ENCODE measurements at places on chromosomes 4 and X. TPM values are rescaled to one million over a fixed set of nuclear protein-coding genes. Genes with fewer than 3 reads are reported as not detected.

Gene XKRX
- not detected for total RNA-seq

Gene DGKK
- 0.11 TPM for total RNA-seq

Gene TMPRSS11B
- total RNA-seq: not detected

Gene TRPC5OS
- total RNA-seq: not detected

Gene TMEM175
- 20.1 TPM for total RNA-seq

DNA sequence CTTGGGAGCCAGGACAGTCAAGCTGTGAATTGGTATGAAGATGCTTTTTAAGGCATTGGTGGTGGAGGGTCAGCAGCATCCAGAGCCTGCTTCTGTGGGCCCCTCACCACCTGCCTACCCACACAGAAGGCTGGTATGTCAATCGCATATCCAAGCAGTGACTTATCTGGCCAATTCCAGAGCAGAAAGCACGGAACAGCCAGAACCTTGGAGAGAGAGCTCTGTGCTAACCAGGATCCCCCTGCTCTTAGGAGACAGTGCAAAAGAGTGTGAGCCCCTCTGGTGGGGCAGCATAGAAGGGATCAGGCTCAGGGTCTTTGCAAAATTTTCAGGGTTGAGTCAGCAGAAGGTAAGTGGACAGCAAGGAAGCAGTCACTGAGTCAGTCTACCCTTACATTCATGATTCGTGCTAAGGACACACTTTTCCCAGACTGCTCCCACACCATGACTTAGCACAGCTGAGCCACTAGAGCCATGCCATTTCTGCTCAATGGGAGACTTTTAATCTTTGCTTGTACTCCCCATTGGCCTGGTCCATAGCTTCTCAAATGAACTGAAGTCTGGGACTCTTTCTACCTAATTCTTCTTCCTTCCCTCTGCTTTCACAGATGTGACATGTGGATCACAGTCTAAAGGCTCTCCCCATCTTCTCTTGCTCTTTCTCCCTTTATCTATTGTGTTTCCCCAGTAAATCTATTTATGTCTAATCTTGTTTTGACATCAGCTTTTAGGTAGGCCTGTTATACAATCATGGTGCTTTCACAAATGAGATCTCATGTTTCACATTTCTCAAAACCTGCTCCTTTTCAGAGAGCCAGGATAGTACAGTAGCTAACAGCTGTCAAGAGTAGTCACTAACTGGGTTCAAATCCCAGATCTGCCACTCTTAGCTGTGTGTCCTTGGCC lies 20.0 kb downstream of the MORF4L2 start:
- DNase-seq: no peak

DNA sequence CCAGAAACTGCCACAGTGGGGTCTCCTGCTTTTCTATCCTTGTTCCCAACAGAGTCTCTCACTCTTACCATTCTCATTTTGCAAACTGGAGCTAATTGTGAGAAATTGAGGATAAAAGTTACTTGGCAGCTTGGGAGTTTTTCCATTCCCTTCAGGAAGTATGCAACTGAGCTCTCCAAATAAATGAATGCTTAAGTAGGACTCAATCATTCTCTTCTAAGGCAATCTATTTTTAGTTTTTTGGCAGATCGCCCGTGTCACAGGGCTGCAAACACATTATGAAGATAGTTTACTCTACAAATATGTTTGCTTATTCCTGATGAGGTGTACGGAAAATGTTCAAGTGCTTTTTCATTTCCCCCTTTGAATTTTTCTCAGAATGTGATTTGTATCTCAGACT lies 5.3 kb downstream of the ASB11 start:
- no peak for DNase-seq

- no peak for DNase-seq
These were observed 1.5 kb downstream of the SASH3 start for GRCh38 chrX:129781134-129781672.

GRCh38 chr4:25991340-25991739 lies 77.3 kb downstream of the SMIM20 start:
- no peak for DNase-seq

- DNase-seq: no peak
These were observed 18.7 kb upstream of the GABRB1 start for GRCh38 chr4:47012676-47013075.

- DNase-seq: no peak
These were observed 162.4 kb downstream of the WDFY3 start for GRCh38 chr4:84804136-84804535.

DNA sequence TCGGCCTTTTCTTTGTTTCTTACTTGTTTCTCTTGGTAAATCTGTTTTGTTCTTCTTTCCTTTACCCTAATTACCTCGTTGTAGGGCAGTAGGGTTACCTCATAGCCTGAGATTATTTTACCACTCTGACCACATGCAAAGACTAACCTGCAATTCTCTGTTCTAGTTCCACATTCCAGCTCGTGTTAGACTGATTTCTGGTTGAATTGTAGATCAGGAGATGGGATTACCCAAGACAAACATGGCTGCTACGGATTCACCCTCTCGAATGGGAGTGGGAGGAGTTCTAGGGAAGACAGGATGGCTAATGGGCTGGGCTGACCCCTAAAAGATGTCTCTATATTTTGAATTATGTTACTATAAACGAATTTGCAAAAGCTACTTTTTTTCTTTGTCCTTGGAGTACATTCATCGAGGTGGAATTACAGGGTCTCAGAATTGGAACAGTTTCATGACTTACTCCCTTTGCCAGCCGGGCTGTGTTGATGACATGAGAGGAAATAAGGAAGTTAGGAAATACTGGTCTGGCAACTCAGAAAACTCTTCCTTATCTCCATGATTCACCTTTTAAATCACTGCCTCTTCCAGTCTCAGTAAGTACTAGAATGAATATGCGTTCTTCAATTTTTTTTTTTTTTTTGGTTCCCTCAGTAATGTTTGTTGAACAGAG lies 36.7 kb upstream of the FBXW7 start:
- DNase-seq: peak; percentile 16

- no peak for DNase-seq
These were observed 102.8 kb upstream of the MAOA start for GRCh38 chrX:43553257-43553656.

DNA sequence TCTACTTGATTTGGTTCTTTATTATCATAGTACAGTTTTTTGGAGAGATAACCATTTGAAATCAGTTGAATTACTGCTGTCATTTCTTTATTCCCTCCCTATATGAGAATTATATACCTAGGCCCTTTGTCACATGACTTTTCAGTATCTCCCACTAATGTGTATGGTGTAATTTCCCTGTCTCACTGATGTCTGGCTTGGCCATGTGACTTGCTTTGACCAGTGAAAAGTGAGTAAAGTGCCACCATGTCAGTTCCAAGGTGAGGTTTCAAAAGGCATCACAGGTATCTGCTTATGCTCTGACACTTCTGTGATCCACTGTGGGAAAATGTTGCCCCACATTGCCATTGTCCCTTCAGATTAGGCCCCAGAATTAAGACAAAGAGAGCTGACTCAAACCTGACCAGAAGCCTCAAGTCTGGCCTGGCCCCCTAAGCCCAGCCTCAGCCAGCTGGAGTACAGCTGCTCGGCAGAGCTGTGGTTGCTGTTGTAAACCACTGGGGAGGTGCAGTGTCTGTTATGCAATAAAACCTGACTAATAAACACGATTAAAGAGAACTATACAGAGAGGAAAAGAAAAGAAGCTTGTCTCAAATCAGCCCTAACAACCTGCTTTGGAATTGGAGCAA lies 27.5 kb downstream of the SETD7 start:
- DNase-seq: no peak

- no peak for DNase-seq
These were observed 111.0 kb downstream of the PDE5A start for GRCh38 chr4:119517361-119518229.

- peak; percentile 80 for DNase-seq
These were observed 49.9 kb downstream of the ELF4 start for GRCh38 chrX:130060122-130061069.
